NCI-H146 (cell line): ENCODE measurements at places on chromosomes 2 and 18.

GRCh38 chr2:207871911-207872310, 102.2 kb upstream of the FZD5 start:
- DNase-seq: no peak

GRCh38 chr2:39730685-39731302, 48.3 kb downstream of the THUMPD2 start:
- DNase-seq: peak; percentile 37

- DNase-seq: no peak
These were observed 41.4 kb downstream of the TRAPPC12 start for GRCh38 chr2:3420769-3421397.

GRCh38 chr18:67301592-67301991, 214.9 kb downstream of the DSEL start:
- DNase-seq: no peak

GRCh38 chr2:211086049-211086448, 529.6 kb downstream of the CPS1 start:
- peak; percentile 29 for DNase-seq

DNA sequence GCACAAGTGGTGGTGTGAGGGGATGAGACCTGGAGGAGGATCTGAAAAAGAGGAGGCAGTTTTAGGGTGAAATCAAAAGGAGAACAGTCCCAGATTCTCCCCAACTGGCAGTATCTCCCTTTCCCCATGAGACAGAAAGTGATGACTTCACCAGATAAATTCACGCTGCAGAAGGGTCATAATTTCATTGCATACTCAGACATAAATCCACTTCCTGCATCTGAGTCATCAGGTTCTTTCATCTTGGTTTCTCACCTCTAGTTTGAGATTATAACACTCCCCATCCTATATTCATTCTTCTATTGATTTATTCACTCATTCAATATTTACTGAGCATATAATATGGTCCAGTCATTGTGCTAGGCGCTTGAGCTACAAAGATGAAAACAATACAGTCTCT, 64.7 kb downstream of the CCDC148 start:
- peak; percentile 32 for DNase-seq

DNA sequence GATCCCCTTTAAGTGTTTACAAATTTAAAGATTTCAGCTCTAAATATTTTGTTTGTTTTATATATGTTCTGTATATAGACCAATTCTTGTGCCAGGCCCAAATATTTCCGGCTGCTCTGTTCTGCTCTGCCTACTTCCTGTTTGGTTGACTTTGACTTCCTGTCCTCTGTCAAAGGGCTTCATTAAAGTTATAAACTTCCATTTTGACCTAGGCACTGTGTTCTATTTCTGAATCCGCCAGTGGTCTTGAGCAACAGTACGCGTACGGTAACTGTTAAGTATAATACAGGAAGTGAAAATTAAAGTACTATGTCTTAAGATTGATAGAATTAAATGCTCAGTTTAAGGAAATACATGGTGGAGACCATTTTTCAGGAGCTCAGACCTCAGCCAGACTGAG, 13.5 kb upstream of the REL start:
- no peak for DNase-seq

DNA sequence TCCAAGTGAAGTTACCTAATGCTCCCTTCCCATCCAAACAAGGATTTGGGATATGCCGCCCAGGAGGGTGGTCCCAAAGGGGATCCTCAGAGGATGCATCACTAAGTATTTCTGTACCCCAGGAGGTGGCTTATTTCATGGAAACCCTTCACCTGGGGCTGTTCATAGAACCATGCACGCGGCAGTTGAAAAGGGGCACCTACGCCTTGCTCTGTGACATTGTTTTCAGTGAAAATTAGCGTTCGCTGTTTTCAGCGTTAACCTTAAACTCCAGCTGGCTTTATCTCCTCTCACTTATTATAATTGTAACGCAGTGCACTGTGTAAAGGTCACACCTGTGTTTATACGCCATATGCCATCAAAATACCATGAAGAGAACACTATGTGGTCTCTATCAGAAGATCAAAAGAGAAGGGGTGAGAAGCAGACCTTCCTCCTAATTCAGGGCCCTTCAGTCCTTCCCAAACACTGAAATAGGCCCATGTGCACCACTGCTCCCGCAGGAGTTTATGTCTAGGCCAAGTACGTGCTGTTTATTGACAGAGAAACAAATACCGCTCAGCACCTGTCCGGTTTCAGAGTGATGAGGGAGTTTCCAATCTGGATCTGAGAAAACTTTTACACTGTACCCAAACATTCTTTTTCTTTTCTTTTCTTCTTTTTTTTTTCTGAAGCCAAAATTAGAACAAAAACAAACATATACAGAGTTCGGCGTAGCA, 162.1 kb downstream of the BCL2 start:
- DNase-seq: peak; percentile 85

- no peak for DNase-seq
These were observed 51.4 kb upstream of the EML6 start for GRCh38 chr2:54671875-54672589.

GRCh38 chr2:71008342-71008741, 13.7 kb upstream of the TEX261 start:
- no peak for DNase-seq

DNA sequence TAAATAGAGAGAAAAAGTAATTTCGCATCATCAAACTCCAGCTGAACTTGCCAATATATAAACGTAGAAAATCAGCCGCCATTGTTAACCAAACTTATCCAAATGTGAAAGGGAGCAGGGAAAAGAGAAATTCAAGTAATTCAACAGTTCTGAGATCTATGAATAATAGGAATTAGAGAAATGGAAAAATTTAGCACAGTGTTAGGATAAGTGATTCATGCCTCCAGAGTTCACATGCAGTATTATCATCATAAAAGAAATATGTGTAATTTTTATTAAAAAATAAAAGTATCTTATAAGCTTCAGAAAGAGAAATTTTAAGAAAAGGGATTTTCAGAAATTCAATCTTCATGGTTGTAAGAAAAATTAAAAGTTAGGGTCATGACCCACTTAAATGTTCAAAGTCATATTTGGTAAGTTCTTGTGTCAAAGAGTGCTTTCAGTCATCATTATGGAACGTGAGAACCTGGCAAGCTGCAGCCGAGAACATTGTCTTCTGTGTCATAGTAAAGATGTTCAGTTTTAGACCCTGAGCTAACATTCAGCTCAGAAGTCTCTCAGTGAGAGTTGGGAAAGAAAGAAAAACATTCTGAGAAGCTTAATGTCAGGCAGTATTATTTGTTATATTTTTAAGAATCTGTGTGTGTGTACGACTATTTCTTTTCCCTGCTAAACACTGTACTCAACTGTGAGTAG, 414.3 kb upstream of the RGPD4 start:
- DNase-seq: no peak

GRCh38 chr2:5546181-5546580, 146.0 kb upstream of the SOX11 start:
- DNase-seq: no peak

GRCh38 chr2:188512456-188512855, 220.8 kb downstream of the GULP1 start:
- DNase-seq: peak; percentile 58

DNA sequence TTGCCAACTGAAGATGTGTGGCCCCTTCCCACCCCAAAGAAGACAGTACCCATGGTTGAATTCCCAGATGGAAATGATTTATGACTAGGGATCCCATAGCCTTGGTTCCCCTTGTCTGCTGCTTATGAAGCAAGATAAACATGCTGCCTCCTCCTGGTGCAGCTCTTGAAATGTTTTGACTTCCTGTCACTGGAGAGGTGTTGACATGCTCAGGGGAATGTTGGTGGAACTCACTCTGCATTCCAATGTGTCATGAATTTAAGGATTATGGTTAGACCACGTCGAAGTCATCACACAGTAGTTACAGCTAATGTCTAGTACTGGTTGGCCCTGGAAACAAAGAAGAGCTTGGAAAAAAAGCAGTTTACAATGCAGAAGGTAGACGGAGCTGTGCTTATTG, 69.0 kb upstream of the FAM110C start:
- no peak for DNase-seq

GRCh38 chr2:8257502-8257901, 424.4 kb upstream of the ID2 start:
- no peak for DNase-seq

DNA sequence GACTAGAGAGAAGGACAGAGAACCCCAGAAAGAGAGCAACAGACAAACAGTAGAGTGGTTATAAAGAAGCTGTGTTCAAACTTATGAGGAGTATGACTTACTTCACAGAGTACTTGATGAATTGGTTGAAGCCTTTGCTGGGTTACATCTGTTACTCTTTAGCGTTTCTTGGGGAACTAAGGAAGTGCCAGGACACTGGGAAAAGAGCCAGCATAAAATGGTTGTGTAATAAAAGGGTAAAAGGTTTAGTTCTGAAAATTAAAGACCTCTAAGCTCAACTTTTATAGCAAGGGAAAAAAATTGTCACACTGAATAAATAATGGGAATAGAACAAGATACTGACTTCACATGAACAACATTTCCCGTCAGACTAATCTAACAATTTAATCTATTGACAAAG, 17.0 kb upstream of the STAT4 start:
- no peak for DNase-seq

GRCh38 chr2:164600763-164601162, 20.5 kb downstream of the GRB14 start:
- no peak for DNase-seq

- no peak for DNase-seq
These were observed 118.5 kb upstream of the CDCA7 start for GRCh38 chr2:173235947-173236803.

- no peak for DNase-seq
These were observed 586.7 kb downstream of the CCDC85A start for GRCh38 chr2:56770490-56770889.

GRCh38 chr2:184692141-184692734, 93.9 kb downstream of the ZNF804A start:
- DNase-seq: peak; percentile 57

DNA sequence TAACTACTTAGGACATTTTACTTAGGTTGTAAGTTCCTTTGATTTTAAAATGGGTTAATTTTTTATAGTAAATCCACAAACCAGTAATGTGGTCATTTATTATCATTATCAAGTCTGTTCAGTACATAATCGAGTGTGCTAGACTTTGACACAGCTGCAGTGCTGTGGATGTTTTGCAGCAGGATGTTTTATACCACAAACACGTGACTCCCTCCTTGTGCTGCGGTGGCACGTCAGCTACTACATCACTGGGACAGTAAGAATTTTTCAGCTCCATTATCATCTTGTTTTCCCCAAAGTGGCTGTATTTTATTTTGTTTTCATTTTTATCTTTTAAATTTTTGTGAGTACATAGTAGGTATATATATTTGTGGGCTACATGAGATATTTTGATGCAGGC, 70.0 kb downstream of the ATP9B start:
- DNase-seq: no peak

GRCh38 chr2:45765007-45765727, 113.7 kb downstream of the PRKCE start:
- no peak for DNase-seq

DNA sequence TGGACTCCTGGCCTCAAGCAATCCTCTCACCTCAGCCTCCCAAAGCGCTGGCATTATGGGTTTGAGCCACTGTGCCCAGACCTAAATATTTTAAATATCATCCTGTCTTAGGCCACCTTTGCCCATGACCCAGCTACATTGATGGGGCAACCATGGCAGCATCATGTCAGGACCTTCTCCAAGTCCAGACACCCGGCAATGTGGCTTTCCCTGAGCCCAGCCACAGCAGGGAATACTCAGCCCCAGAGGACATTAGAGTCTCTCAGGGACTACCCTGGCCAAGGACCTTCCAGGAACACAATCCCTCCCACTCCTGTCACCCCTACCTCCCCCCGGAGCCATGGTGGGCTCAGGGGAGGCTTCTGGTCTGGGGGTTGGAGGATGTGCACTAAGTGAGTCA, 72.8 kb downstream of the SMAD7 start:
- no peak for DNase-seq

GRCh38 chr2:134842930-134843490, 4.6 kb downstream of the ACMSD start:
- DNase-seq: no peak

DNA sequence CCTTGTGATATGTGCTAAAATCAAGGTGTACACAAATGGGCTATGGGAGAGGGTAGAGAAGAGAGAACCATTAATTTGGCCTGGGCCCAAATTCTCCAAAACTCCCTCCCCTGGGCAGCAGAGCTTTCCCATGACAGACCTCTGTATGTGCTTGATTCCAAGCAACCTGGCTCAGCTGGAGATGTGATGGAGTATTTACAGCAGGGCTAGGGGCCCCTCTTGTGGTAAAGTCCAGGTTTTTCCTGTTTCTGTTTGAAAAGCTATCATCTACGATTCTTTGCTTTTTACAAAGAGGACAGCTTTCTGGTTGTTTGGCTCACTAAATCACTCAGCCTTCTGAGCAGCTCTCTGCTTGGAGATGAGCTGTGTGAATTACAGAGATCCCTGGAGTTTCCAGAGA, 40.3 kb downstream of the KCNS3 start:
- no peak for DNase-seq

GRCh38 chr2:47309472-47309951, 93.4 kb upstream of the MSH2 start:
- no peak for DNase-seq

DNA sequence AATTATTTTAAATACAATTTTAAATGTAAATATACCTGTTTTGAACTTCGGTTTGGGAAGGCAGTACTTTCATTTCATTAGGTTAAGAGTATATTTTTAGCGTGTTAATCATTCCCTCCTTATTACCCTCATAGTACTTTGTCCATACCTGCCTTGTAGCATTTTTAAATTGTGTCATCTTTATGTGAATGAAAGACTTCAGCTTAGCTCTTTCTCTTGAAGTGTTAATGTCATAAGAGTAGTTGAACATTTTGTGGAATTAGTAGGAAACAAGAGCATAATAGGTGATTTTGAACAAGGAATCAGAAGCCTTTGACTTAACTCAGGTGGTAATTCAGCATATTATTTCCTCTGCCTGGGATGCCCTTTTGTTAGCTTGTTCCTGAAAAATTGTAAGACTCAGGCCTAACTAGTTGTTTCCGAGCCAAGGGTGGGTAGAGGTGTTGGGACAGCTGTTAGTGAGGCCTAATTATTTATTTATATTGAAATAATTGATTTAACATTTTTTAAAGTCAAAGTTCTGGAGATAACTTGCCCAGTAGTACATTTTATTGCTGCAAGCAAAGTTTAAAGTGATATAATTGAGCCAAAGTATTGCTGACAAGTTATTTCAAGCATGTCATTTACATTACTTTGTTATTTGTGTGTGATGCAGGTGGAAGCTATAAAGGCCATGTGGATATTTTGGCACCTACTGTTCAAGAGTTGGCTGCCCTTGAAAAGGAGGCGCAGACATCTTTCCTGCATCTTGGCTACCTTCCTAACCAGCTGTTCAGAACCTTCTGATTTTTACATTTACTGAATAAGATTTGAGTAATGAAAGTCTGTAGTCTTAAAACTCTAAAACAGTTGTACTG, 38.7 kb downstream of the DDX1 start:
- no peak for DNase-seq

DNA sequence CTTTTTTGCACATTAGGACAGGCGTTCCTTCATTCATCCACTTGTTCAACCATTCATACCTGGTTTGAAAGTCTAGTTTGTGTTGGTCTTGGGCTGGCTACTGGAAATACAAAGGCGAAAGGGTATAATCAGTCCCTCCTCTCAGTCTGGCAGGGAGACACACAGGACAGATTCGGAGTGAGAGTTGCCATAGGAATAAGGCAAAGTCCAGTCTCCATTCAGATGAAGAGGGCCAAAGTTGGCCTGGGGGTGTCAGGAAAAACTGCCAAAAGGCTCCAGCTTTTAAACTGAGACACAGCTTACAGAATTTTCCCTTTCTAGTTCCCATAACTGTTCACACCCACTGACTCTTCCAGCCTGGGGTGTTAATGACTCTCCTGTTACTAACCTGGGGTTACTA, 96.3 kb upstream of the AQP4 start:
- peak; percentile 51 for DNase-seq

- DNase-seq: no peak
These were observed 331.0 kb downstream of the METTL4 start for GRCh38 chr18:2240311-2240705.
